ENCODE measurements at places on chromosomes 5 and 9.

GRCh38 chr9:78325343-78325742 is 28.4 kb downstream of the PSAT1 start:
- DNase-seq = no peak

DNA sequence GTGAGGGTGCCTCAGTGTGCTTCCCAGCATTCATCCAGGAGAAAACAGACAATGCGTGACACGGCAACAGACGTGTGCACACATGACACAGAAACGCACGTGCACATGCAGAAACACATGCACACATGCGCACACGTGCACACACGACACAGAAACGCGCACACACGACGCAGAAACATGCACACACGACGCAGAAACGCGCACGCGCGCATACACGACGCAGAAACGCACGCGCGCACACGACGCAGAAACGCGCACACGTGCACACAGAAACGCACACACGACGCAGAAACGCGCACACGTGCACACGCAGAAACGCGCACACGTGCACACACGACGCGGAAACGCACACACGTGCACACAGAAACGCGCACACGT is 16.5 kb downstream of the TPPP start:
- no peak for DNase-seq

DNA sequence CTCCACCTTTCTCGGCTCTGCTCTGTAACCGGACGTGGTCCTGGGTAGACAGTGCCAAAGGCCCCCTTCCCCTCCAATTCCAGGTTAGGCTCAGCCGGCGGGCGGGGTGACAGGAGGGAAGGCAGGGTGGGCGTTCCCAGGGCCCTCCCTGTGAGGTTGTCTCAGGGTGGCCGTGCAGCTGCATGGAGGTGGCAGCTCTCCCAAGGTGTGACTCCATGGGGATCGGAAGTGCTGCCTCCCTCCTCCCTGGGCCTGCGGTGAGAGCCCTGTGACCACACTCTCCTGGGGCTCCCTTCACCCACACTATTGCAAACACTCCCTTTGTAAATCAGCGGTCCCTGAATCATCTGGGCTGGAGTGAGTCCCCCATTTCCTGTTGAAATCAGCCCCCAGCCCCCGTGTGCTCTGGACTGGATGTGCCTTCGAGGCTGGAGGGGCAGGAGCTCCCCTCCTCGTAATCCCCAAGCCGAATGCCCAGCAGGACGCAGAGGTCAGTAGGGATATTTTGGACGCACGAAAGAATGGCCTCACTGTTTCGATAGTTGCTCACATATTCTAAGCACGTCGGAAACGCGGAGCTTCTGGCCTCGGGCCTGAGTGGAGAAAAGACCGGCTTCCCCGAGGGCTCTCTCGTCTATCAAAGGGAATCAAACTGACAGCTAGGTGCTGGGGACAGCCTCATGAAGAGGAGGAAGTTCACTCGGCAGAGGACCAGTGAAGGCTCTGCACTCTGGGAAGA is 107.6 kb upstream of the COL5A1 start:
- no peak for DNase-seq

GRCh38 chr5:177132136-177133095 is 1.2 kb upstream of the NSD1 start:
- DNase-seq = no peak

- DNase-seq = no peak
Measured at GRCh38 chr5:130289132-130290088, 385.1 kb downstream of the CHSY3 start.

GRCh38 chr5:1209896-1210776 is 8.7 kb downstream of the SLC6A19 start:
- no peak for DNase-seq

DNA sequence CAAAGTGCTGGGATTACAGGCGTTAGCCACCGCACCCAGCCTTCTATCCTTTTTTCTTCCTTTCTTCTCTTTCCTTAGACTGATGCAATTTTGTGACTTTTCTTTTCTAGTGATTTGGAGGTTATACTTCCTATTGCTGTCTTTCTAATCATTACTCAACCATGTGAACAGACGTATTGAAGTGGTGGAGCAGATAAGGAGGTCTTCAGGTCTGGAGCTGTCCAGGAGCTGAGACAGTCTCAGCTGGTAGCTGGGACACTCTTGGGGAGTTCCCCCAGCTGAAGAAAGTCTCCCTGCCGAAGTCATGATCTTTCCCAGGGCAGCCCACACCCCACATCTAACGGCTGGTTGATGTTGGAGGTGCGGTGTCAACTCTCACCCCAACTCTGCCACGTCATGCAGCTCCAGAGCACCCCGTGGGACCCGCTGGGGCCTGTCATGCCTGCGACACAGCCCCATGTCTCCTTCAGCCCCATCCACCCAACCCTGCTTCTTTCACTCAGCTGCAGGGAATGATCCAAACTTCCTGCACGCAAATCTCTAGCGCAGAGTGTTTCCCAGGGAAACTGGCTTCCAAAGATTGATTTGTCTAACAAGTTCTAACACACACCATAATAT is 41.1 kb downstream of the NSUN2 start:
- no peak for DNase-seq

- no peak for DNase-seq
Measured at GRCh38 chr5:150245111-150245789, 44.3 kb downstream of the CAMK2A start.

GRCh38 chr9:72346333-72346732 is 18.7 kb downstream of the ZFAND5 start:
- DNase-seq = no peak

DNA sequence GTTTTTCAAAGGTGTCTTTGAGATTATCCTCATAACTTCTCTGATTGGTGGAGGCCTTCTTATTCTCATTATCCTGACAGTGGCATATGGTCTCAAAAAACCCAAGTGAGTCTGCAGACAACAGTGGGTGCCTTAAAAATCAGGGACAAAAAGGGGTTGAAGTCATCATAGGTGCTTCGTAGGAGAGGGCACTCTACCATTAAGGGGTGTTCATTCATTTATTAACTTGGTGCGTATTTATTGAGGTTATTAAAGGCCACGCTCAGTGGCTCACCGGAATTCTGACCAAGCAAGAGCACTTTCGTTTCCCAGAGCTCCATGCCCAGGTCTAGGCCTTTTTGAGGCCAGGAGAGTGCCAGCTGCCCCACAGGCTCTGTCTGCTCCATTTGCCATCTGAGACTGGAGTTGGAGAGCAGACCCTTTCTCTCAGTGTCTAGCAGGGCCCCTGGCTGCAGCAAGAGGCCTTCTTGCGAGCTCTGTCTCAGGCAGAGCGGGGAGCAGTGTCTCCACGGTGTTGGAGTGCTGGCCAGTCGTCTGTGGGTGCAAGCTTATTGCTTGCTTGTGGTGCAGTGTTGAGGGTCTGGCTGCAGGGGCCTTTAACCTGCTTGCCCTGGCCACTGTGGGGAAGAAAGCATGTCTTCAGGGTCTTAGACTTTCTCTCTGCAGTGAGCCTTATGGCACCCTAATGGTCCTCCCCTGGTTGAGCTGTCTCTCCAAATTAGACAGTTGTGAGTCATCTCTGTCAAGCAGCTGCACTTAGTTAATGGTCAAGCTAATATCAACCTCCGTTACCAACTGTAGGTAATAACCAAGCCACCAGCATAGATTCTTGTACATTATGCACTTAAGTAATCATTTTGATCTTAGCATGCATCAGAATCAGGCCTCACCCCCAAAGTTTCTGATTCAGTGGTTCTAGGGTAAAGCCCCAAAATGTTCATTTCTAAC is 62.6 kb downstream of the IL31RA start:
- DNase-seq = no peak

DNA sequence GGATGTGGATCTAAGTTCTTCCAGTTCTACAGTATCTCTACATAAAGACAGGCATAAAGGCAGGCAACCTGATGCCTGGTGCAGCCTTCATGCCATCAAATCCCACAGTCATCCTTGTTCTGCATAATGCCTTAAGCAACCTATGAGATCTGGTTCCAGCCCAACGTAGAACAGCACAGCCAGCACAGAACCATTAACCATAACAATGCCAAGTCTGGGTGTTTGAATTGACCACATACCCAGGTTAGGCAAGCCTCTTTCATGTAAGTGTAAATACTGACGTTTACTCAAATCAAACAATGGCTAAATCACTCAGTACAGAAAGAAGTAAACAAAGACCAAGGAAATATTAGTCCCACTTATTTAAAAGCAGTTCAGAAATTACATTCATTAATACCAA is 195.0 kb downstream of the ADAMTSL1 start:
- DNase-seq = no peak

DNA sequence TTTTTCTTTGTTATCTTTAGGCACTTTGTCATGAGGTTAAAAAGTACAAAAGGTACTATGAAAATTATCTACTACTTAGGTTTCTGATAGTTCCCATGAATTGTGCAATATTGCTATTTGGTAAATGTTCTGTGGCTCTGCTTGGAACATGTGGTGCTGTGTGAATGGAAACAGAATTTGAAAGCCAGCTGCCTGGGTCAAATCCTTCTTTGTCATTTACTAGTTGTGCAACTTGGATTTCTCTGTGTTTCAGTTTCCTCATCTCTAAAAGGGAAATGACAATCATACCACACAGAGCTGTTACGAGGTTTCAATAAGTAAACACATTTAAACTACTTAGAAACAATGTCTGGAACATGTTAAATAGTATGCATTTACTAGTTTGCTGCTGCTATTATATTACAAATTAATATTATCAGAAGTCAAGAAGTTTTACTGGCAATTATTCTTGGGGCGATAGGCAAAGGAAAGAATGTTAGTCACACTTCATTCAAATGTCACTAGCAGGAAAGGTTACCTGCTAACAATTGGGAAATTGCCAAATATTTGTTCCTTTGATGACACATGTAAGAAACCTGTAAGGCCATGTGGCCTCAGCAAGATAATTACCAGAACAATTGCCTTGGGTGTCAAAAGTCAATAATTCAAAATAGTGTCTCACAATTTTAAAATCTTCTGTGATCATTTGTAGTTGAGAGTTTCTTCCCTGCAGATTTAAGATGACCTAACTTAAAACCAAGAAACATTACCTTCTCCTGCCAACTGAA is 184.8 kb downstream of the KIAA0825 start:
- no peak for DNase-seq

- no peak for DNase-seq
Measured at GRCh38 chr5:80805038-80805437, 150.3 kb upstream of the DHFR start.

GRCh38 chr5:140239939-140240700 is 62.8 kb downstream of the PFDN1 start:
- DNase-seq = peak; percentile 12

- DNase-seq = no peak
Measured at GRCh38 chr5:55063220-55063863, 39.1 kb upstream of the GZMA start.

- DNase-seq = no peak
Measured at GRCh38 chr5:7869474-7870136, 657 bp downstream of the MTRR start.

DNA sequence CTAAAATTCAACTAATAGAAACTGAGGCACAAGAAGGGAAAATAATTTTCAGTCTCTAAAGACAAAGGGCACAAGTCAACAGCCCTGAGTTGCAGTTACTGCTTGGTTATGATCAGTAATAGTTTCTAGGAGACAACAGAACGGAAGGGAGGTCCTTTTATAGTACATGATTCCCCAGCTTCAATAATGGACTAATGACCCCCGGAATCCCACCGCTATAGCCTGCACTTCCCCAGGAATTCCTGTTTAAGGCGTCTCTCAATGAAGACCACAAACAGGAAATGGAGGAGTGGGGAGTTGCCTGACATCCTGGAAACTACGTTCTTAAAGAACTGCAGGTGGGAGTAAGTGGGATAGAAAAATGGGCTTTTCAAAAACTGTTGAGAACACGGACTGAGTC is 60.6 kb downstream of the DIAPH1 start:
- DNase-seq = no peak

DNA sequence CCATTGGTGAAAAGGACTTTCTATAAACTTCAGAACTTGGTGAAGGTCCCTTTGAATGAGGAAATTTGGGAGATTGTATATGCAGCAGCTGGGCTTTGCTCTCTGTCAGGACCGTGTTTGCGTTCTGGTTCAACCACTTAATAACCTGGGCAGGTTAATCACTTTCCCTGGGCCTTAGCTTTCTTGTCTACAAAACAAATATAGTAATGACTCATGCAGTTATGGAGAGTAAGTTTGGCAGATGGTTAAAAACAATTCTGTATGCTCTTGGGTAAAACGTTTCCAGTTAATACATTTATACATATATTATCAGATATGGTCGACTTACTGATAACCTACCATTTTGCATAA is 197.0 kb downstream of the ARHGEF28 start:
- DNase-seq = no peak

- no peak for DNase-seq
Measured at GRCh38 chr9:81719972-81720371, 30.6 kb upstream of the TLE1 start.

- DNase-seq = no peak
Measured at GRCh38 chr5:156783092-156783491, 67.0 kb upstream of the PPP1R2B start.

DNA sequence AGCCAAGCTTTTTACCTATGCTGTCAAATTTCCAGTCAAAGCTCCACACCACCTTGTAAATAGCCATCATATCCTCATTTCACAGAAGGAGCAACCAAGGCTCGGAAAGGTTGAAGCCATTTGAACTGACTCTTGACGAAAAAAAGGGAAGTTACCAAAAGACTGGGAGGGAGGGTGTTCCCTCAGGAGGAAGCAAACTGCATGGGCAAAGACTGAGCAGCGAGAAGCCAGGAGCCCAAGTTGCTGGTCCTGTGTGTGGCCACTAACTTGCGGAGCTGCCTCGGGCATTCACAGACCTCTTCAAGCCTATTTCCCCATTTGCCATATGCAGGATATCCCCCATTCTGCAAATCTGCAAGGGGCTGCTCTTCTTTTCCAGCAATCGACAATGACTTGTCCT is 37.4 kb downstream of the TTLL11 start:
- no peak for DNase-seq

Measured in stimulated activated CD8-positive, alpha-beta memory T cell treated with anti-CD3 and anti-CD28 coated beads, Interleukin-4, amount 100 ng/mL, for 4 hours (primary cell).